Natural killer cell (primary cell): ENCODE measurements at places on chromosomes 16 and 17. TPM values are rescaled to one million over a fixed set of nuclear protein-coding genes. Genes with fewer than 3 reads are reported as not detected.

- H3K27ac ChIP-seq: no peak overlapping the region
- no peak overlapping the region for H3K4me3 ChIP-seq
- H3K27me3 ChIP-seq: no peaks in the 10 kb centered on the region
- H3K4me1 ChIP-seq: peaks cover 46% of the 10 kb centered on the region
- H3K36me3 ChIP-seq: no peaks in the 10 kb centered on the region
- DNase-seq: no peak
Observed at GRCh38 chr17:78892062-78892456, 10.9 kb downstream of the CEP295NL start.

GRCh38 chr17:68155692-68156091 is 92.2 kb upstream of the AMZ2 start:
- no peak overlapping the region for H3K27ac ChIP-seq
- no peak overlapping the region for H3K4me3 ChIP-seq
- H3K36me3 ChIP-seq: no peaks in the 10 kb centered on the region
- no peaks in the 10 kb centered on the region for H3K27me3 ChIP-seq

GRCh38 chr17:78014646-78015045 is 56.1 kb downstream of the TNRC6C start:
- no peaks in the 10 kb centered on the region for H3K27me3 ChIP-seq
- H3K4me1 ChIP-seq: no peaks in the 10 kb centered on the region
- H3K4me3 ChIP-seq: no peak overlapping the region

- no peaks in the 10 kb centered on the region for H3K27me3 ChIP-seq
- H3K36me3 ChIP-seq: no peaks in the 10 kb centered on the region
- H3K4me1 ChIP-seq: peaks cover 7% of the 10 kb centered on the region
- H3K4me3 ChIP-seq: no peak overlapping the region
Observed at GRCh38 chr16:86608301-86608747, 30.0 kb downstream of the FOXL1 start.

- no peak overlapping the region for H3K27ac ChIP-seq
- no peak overlapping the region for H3K4me3 ChIP-seq
- H3K4me1 ChIP-seq: peaks cover 42% of the 10 kb centered on the region
- peaks cover 74% of the 10 kb centered on the region for H3K36me3 ChIP-seq
- DNase-seq: peak; percentile 11
Observed at GRCh38 chr17:38916771-38917170, 8.6 kb upstream of the LASP1NB start.

- no peak overlapping the region for H3K4me3 ChIP-seq
- no peaks in the 10 kb centered on the region for H3K36me3 ChIP-seq
- no peaks in the 10 kb centered on the region for H3K4me1 ChIP-seq
- H3K27ac ChIP-seq: no peak overlapping the region
- DNase-seq: no peak
Observed at GRCh38 chr16:47069841-47070584, 73.7 kb downstream of the NETO2 start.

- H3K27ac ChIP-seq: no peak overlapping the region
- no peaks in the 10 kb centered on the region for H3K27me3 ChIP-seq
- peaks cover 59% of the 10 kb centered on the region for H3K4me1 ChIP-seq
- peaks cover 28% of the 10 kb centered on the region for H3K36me3 ChIP-seq
- no peak overlapping the region for H3K4me3 ChIP-seq
- DNase-seq: peak; percentile 89
Observed at GRCh38 chr17:44219108-44219615, 313 bp downstream of the UBTF start.

Gene SMTNL2
- not detected for total RNA-seq

Gene CBX8
- total RNA-seq: 4.0 TPM
